ENCODE measurements at places on chromosomes 2 and 18.
A peak's percentile ranks its signal among the peaks of the same experiment; 100 is the strongest.

- DNase-seq = no peak
Observed at GRCh38 chr2:134892282-134893035, 26.2 kb upstream of the CCNT2 start.

- no peak for DNase-seq
Observed at GRCh38 chr18:75029481-75029880, 179.5 kb downstream of the PTGR3 start.

DNA sequence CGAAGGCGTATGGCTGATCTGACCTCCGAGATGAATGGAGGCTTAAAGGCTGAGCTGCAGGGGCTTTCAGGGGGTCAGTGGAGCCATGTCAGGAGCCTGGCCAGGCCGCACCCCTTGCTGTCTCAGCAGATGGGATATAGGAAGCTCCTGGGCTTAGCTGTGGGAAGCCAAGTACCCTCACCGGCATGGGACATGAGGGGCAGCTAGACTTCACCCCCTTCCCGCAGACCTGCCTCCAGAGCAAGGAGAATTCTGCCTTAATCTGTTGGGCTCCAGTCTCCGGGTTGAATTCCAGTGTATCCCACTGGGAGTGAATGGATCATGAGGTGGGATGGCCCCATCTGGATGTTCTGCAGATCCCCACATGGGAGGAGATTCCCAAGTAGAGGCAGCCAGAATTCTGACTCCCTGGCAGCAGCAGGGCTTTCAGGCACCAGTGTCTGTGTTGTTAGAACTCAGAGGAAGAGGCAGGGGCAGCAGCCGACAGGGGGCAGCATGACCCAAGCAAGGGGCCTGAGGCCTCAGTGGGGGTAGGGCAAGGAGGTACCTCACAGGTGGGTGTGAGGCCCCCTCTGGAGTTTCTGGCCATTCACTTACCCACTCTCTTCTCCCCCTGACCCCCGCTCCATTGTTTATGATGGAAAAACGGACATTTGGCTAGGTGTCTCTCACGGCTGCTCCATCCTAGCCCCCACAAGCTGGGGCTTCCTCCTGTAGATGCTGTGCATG lies 19.1 kb downstream of the CAPG start:
- no peak for DNase-seq

- no peak for DNase-seq
Observed at GRCh38 chr2:98972582-98973167, 36.6 kb upstream of the CRACDL start.

GRCh38 chr18:68837665-68838451 lies 40.0 kb downstream of the CCDC102B start:
- DNase-seq = no peak

DNA sequence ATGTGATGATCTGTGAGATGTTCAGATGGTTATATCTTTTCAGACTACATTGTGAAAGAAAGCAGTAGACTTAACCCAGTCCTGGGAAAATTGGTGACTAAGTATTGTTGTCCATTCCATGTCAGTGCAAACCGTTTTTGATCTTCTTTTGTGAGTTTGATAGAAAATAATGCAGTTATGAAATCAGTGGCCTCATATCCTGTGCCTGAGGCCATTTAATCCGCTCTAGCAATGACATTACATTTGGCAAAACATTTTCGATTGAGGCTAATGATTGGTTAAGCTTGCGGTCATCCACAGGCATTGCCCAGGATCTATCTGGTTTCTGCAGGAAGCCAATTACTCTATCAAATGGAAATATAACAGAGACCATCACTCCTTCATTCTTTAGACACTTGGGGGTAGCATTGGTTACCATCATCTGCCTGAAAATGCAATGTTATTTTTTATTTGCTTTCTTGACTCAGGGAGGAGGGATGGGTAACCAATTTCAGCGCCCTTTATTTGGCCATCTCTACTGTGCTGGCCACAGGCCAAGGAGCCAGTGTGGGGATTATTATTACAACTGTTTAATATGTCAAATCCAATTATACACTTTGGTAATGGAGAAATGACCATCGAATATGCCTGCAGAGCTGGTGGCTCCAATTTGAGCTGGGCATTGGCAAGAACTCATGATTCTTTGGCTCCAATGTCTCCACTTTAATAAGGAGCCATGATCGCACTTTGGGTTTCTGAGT lies 33.6 kb downstream of the TRIB2 start:
- no peak for DNase-seq

DNA sequence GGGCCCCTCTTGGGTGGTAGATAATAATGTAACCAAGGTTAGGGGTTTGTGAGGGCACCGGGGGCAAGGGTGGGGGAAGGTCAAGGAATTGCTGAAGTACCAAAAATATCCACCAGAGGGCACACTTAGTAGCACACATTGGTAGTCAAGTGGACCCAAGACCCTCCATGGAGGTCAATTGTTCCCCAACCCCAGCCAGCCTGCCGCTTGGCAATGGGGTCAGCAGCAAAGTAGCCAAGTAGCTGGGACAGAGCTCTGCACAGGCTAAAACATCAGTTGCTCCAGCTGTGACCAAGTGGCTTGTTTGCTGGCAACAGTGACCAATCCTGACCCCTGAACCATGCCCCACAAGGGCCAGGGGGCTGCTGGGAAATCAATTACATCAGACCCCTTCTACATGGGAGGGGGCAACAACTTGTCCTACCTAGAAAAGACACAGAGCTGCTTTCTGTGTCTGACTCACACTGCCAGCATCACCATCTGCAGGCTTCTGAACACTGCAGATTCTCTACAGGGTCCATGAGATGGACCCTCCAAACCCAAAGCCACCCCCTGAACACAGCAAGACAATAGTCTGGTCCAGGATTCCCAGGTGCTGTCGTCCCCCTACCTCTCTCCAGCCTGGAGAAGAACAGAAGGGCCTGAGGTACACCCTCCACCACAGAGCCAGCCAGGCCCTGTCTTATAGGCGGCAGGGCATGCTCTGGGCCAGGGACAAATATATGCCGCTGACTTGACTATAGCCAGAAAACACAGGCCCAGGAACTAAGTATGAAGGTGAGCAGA lies 76.0 kb downstream of the EMX1 start:
- DNase-seq = no peak

GRCh38 chr2:189116087-189116486 lies 63.5 kb downstream of the COL5A2 start:
- DNase-seq = no peak

GRCh38 chr2:31082002-31082401 lies 56.2 kb downstream of the GALNT14 start:
- no peak for DNase-seq

DNA sequence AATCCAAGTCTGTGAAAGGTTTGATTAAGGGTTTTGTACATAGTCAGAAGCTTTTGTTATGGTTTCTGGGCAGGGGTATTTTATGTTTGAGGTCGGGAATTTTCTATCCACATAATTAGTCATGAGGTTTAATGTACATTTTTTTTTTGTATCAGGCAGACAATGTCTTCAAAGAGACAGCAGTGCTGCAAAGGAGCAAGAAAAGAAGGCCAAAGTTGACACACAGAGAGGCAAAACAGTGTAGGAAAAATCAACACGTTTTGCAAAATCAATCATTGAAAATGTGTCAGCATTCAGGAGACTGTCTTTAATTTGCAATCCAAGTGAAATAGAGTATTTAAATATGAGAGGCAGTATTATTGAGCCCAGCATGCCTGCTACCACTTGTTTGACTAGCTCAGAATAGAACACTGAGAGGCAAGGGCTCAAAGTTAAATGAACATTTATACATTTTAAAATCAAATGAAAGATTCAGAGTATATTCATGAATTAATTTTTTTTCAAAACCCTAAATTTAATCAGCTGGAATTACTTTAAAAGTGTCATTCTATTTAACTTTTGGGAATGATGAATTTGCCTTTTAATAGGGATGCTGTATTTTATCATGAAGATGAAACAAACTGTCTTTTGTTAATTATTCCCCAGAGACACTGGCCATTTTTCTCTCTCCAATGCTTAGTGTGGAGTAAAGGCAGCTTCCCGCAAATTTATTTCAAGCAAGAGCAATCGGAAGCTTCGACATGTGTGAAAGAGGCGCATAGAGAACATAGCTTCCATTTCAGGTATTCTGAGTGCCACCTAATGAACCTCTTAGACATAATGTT lies 11.3 kb downstream of the VRK2 start:
- no peak for DNase-seq

GRCh38 chr2:56009758-56010458 lies 86.3 kb upstream of the EFEMP1 start:
- DNase-seq = peak; percentile 48

DNA sequence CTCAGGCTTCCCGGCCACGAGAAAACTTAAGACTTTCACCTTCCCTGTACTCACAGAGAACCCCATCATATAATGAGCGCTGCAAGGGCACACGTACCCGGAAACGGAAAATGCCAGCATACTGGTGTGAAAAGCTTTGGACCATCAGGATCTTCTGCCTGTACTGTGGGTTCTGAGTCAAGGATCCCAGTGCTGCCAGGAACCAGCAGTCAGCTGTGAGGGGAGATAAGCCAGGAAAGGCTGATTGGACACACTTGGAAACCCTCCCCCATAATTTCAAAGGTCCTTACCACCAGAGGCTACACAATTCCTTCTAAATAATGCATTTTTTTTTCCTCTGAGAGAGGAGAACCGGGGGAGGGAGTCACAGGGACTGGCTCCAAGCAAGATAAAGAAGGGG lies 31.4 kb downstream of the CAPN13 start:
- DNase-seq = no peak

DNA sequence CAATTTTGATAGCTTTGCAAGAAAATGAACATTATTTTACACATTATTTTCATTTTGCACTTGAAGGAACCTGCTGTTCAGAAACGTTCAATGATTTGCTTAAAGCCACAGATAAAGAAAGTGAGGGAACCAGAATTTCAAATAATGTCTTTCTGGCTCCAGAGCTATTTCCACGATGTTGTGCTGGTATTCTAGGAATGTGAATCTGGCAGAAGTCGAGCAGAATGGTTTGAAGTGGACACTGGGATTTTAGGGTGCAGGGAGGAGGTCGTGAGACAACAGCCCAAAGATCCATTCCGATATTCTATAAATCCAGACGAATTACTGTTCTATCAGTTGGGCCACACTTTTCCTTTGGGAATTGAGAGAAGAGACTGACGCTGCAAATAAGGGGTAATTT lies 2.2 kb downstream of the CCDC102B start:
- DNase-seq = no peak

DNA sequence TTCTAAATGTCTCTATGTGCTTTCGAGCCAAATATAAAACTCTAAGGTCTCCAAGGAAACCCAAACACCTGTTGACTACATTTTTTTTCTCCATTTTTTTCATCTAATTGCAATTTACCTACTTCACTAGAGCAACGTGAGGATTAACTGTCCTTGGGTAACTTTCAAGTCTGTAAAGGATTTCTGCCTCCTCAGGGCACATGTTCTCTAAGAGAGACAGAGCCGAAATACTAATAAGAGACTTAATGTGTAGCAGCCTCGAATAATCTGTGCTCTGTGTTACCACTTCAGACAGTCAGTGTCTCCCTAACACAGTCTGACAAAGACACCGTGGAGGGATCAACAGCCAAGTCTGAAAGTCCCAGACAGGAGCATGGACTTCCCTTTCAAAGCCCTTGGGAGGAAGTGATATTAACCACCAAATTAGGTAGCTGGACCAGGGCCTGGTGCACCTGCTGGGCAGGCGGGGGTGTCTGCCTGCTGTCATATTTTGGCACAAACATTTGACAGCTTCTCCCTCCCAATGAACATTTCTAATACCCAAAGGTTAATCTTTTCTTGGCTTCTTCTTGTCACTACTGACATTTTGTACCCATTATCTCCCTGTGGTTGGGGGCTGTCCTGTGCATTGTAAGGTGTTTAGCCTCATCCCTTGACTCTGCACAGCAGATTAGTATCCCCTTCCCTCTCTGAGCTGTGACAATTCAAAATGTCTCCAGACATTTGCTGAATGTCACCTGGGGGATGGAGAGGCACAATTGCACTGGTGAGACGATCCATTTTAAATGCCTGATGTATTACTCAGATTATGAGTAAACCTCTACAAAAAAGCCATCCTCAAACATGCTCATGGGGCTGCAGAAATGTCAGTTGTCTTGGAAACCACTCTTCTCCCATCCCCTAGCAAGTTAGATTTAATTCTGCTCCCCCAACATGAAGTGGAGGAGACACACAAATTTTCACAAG lies 45.7 kb upstream of the LYPD1 start:
- no peak for DNase-seq

GRCh38 chr18:58180172-58180571 lies 136.1 kb downstream of the NEDD4L start:
- no peak for DNase-seq

DNA sequence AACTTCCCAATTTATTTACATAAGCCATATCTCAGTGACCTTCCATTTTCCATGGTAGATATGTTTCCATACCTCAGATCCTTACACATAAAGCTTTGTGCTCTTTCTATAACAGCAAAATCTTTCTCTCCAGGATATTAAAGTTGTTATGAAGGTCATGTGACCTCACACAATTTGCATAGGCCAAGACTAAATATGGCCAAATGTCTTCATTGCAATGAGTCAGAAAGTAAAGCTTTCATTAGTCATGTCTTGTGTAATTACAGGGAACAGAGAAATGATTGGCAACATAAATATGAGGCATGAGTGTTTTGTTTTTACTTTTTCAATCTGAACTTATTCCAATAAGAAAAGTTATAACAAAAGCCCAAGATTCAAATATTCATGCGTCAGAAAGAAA lies 243.5 kb downstream of the ASXL3 start:
- peak; percentile 11 for DNase-seq

DNA sequence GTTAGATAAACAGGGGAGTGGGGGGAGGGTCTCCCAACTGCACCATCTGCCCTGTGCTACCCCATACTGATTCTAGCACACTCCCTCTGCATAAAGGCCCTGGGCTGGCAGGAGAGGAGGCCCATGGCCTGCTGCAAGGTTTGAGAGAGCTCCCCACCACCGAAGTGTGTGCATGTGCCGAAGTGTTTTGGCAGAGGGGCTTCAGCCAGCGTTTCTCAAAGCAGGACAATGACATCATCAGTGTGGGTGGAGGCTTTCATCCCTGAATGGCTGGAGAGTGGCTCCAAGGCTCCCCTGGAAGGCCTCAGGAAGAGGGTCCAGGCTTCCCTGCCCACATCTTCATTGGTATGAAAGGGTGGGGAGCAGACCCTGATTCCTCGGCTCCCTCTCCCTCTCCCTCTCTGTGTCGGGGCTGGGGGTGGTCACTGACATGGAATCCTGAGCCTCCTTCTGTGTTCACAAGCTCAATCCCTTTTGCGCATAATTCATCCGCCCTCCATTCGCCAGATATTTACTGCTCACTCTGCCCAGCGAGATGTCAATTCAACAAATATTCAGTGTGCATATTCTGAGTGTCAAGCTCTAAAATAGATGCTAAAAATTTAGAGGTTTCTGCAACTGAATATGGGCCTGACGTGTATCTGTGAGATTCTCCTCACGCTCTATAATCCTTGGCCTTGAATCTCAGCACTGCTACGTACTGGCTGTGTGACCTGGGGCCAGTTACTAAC lies 122.1 kb downstream of the CELF4 start:
- no peak for DNase-seq

- no peak for DNase-seq
Observed at GRCh38 chr2:132757002-132757589, 87.1 kb upstream of the LYPD1 start.

Measured in amniotic stem cell (primary cell).